Caki2 (cell line): ENCODE measurements at places on chromosomes 3 and 15.

GRCh38 chr3:50256978-50257890 is 11.7 kb upstream of the SEMA3B start:
- peak; percentile 40 for DNase-seq

DNA sequence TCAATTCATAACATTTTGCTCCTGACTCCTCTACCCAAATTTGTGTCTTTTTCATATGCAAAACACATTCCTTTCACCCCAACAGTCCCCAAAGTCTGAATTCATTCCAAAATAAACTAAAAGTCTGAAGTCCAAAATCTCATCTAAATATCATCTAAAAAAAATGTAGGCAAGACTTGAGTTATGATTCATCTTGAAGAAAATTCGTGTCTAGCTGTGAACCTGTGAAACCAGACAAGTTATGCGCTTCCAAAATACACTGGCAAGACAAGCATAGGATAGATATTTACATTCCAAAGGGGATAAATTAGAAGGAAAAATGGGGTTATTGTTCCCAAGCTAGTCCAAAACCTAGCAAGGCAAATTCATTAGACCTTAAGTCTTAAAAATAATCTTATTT is 1302.0 kb upstream of the GBE1 start:
- no peak for DNase-seq

GRCh38 chr3:169923189-169923588 is 11.8 kb downstream of the SAMD7 start:
- no peak for DNase-seq

DNA sequence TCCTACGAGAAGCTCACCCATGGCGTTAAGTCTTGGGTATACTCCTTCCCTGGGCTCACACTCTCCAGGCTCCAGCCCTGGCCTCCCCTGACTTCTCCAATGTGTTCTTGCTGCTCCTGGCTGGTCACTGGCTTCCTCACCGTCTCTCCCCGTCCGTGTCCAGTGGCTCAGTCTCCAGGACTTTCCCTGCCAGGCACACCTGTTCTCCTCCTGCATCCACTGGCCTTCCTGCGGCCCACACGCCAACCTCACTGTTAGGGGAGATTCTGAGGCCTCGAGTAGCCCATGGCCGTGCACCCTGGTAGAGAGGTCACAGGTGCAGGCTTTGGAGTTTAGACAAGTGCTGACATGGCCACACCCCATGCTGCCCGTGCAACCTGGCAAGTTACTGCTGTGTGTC is 91.9 kb upstream of the SNRPA1 start:
- DNase-seq: no peak

DNA sequence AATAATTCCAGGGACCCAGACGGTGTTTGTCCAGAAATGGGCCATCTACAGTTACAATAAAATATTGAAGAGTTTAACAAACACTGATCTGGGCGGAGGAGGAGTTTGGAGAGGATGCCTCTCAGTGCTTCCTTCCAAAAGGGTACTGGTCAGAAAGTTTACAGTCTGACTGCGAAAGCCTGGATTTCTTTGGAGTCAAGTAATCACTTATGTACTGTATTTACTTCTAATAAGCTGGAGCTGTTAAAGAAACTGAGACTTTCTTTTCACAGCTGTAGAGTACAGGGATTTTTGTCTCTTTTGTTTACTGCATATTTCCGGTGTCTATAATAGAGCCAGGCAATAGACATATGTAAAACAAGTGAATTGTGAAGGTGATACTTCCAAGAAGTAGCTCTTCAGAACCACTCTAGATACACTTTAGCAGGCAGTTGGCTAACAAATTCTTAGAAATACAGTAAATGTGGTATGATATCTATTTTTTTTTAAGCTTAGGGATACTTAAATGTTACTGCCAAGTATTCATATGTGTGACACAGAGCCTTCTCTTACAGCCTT is 22.1 kb upstream of the NEO1 start:
- DNase-seq: no peak

- DNase-seq: no peak
Observed at GRCh38 chr3:128435058-128435457, 31.6 kb downstream of the DNAJB8 start.

- no peak for DNase-seq
Observed at GRCh38 chr3:145191543-145191942, 969.4 kb downstream of the PLOD2 start.

DNA sequence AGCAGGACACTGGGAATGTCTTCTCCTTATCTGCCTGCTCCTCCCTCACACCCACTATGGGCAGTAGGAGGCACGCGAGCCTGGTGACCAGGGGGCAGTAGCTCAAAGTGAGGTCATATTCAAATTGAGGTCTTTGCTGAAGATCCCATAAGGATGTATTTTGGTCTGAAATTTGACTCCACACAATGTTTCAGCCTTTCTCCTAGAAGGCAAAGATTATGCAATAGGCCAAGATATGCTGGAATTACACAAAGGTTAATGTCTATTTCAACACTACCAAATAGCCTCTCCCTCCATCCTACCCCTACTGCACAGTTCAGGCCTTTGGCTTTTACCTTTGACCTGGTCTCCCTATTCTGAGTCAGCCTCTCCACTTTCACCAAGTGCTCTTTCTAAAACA is 203.0 kb downstream of the TIGIT start:
- peak; percentile 44 for DNase-seq

GRCh38 chr3:165754219-165755007 is 82.8 kb downstream of the BCHE start:
- no peak for DNase-seq

DNA sequence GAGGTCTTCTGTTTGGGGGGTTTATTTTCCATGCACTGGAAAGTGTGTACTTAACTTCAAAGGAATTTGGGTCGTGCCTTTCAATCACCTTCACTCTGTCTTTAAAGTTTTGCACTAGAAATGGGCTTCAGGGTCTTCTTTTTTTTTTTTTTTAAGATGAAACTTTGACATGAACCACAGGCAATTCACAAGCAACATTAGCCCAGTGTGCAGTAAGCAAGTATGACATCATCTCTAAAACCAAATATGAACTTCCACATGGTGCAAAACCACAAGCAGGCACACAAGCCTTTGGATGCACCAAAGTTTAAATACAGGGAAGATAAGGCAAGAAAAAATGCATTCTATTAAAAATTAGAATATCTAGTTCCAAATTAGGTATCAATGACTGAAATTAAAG is 381.9 kb downstream of the ERC2 start:
- no peak for DNase-seq

- DNase-seq: no peak
Observed at GRCh38 chr15:41870689-41871081, 23.2 kb downstream of the SPTBN5 start.

DNA sequence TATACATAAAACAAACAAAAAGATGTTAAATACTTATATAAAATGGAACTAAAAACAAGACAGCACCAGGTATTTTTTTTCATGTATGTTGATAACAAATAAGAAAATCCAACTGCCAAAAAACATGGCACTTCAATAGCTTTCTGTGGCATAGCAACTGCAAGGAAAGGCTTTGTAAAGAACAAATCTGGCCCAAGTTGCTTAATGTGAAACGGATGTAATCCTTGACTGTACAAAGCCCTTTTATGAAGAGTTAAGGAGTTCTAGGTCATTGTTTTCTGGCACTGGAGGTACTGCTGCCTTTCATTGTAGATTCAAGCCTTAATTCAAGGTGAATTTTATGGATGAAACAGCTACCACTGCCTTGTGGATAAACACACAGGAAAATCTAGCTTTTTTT is 68.8 kb upstream of the SLC12A8 start:
- no peak for DNase-seq

- no peak for DNase-seq
Observed at GRCh38 chr3:125340121-125340520, 35.0 kb downstream of the ZNF148 start.

DNA sequence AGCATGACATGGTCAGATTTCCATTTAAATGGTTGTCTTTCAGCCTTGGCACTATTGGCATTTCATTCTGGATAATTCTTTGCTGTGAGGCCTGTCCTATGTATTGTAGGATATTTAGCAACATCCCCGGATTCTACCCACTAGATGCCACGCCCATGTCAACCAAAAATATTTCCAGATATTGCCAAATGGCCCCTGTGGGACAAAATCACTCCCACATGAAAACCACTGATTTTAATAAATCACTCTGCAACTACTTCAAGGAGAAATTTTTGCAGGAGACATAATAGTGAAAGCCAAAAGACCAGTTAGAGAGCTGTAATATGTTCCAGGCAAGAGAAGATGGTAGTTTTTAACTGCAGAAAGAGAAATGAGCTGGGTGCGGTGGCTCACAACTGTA is 55.9 kb upstream of the RARB start:
- DNase-seq: no peak

DNA sequence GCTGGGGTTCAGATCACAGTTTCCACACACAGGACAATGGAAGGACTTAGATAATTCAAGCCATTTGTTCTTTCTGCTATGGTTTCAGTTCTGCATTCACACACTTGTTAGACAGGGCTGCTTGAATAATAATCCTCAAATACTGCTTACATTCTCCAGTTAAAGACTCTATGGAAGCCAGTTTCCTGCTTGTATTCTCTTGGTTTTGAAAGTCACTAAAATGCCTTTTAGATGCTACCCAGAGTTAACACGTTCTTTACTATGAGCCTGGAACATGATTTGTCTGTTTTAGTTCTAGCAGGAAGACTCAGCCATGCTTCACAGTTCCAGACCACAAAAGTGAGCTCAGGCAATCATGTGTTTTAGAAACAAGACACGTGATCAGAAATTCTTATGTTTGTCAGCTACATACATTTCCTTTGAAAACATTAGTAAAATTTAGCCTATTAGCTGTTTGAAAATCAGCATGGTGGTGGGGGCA is 152.4 kb downstream of the LEKR1 start:
- no peak for DNase-seq

- DNase-seq: no peak
Observed at GRCh38 chr15:36734366-36734765, 154.9 kb downstream of the CDIN1 start.

GRCh38 chr3:80668600-80669294 is 900.9 kb upstream of the ROBO1 start:
- no peak for DNase-seq
